Activated T-cell treated with anti-CD3 and anti-CD28 coated beads for 48 hours (primary cell): ENCODE measurements at places on chromosomes 3 and 15.

GRCh38 chr3:133092681-133093080 lies 54.5 kb downstream of the TMEM108 start:
- no peak for DNase-seq

DNA sequence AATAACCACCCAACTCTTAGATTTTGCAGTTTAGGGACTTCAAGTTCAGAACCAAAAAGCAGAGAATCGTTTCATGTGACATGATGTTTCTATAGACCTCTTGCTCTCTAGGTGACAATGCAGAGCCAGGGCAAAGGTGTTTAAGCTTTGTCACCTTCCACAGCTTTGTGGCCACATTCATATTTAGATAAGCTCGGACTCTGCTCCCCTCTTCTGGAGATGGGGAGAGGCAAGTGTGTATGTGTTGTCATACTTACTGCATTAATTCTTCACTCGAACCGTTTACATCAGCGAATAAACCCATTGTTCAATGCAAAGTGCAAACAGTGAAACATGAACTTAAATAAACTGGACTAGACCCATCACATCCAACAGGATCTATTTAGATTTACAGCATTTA lies 33.2 kb downstream of the ST3GAL6 start:
- DNase-seq: no peak

DNA sequence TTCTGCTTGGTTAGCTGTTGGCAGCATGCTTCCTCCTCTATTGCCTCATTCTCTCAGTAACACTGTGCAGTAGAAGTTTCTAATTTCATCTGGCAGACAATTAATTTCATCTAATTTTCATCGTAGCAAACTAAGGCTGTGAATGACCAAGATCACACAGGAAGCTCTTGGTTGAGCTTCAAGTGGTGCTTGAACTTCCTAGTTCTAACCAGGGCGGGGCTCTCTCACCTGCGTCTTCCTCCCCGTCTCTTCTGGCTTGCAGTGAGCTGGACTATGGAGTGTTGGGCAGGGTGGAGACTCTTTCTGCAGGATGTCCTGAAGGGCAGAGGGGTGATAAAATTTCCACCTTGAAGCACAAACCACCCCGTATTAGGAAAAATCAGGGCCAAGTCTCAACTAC lies 2.0 kb upstream of the IL16 start:
- DNase-seq: no peak

DNA sequence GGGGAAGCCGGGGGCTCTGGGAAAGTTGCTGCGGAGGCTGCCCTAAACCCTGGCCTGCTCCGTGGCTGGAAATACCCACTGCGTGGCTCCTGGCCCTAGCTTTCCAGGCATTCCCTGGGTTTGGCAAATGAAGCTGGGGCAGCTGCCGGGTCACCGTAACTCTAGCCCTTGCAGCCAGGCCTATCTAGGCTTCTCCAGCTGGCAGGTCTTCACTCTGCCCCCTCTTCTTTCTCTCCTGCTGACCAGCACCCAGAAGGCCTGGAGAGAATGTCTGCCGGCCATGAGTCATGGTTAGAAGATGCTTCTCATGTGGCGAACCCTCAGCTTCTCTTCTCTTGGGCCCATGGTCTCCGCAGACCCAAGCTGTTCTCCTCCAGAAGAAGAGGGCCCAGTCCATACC lies 5.6 kb upstream of the DLL4 start:
- DNase-seq: no peak

DNA sequence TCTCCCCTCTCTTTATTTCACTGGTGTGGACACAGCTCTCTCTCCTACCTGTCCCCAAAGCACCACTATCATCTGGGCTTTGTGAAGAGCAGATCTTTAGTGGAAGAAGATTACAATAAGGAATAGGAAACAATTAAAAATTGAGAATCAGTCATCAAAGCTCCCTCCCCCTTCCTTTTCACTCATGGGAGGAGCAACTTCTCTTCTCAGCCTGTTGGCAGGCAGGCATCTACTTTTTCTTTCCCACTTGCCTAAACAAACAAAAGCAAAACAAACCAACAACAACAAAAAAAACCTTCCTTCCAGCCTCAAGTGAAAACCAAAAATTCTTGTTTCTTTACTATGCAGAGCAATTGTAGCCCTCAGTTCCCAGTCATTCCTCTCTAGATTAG lies 125.5 kb upstream of the BHLHE40 start:
- DNase-seq: no peak

DNA sequence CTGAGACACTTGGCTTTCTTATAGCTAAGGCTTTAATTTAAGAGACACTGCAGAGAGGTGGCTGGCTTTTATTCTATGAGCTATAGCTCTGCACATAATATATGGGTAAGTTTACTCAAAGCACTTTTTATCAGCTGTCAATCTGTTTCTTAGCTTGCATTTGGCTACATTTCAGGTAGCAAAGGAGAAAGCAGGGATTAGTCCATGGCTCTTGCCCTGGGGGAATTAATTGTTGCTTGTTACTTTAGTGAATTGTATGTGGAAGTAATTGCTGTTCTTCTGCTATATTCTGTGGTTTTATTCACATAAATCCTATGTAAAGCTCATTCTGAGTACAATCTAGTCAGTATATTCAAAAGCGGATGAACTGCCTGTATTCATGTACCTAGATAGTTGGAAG lies 14.4 kb upstream of the CCDC39 start:
- no peak for DNase-seq

DNA sequence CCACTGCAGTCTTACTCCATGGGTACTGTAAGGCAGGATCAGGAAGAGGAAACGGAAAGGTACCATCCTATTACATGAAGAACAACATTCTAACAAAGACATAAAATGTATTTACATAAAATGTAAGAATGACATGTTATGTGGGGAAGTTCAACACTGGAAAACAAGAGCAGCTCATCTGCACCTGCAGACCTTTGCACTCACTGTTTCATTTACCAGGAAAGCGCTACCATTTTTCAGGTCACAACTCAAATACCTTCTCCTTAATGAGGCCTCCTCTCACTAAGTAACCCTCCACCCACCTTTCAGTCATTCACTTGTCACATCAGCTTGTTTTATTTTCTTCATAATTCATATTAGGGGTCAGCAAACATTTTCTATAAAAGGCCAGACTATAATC lies 2.6 kb downstream of the TMCC1 start:
- DNase-seq: no peak

GRCh38 chr3:131361464-131362421 lies 19.8 kb upstream of the NUDT16 start:
- peak; percentile 15 for DNase-seq

DNA sequence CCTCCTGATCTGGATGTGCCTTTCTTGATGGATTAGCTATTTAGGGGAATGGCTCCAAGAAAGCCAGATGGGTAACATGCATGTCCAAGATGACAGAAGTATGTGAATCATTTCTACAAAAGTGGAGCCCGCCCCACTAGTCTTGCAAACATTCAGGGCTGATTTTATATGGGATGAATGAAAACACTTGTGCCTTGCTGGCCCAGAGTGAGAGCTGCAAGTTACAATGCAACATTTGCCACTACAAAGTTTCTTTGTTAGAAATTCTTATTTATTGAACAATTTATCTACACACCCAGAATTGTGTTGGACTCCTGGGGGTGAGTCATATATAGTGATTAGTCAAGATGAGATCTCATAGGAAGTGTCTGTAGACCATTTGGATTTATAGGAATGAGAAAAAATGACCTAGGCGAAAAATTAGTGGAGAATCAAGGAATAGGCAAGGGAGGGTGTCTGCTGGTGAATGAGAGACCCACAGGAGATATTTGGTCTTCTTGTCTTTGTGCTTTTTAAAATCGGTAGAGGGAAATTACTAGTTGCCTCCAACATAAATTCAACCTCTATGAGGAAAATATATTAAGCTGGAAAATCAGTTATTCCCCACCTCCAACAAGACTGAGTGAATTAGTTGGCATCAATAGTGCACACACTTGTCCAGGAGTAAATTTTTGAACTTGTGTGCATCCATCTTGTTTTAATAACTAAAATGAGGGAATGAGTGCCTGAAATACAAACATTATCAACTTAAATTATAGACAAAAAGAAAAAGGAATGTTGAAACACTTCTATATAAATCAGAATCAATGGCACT lies 53.5 kb upstream of the DCBLD2 start:
- no peak for DNase-seq

- no peak for DNase-seq
Observed at GRCh38 chr3:140022066-140022770, 87.2 kb downstream of the CLSTN2 start.

DNA sequence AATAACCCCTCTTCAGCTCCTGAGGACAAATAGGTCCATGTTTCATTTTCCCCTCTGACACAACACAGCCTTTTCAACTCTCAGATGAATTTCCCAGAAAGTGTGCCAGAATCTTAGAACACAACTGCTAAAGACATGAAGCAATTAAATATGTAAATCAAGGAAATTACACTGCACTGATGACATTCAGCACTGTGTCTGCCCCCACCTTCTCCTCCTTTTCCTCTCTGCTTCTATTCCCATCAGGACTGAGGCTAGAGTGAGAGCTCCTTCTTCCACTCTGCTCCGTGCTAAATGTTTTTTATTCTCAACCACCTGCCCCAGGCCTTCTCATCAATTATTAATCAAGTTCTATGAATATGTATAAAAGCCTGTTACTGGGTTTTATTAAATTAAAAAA lies 596.1 kb downstream of the TUSC7 start:
- DNase-seq: no peak
